ENCODE measurements at places on chromosomes 13 and 19.

DNA sequence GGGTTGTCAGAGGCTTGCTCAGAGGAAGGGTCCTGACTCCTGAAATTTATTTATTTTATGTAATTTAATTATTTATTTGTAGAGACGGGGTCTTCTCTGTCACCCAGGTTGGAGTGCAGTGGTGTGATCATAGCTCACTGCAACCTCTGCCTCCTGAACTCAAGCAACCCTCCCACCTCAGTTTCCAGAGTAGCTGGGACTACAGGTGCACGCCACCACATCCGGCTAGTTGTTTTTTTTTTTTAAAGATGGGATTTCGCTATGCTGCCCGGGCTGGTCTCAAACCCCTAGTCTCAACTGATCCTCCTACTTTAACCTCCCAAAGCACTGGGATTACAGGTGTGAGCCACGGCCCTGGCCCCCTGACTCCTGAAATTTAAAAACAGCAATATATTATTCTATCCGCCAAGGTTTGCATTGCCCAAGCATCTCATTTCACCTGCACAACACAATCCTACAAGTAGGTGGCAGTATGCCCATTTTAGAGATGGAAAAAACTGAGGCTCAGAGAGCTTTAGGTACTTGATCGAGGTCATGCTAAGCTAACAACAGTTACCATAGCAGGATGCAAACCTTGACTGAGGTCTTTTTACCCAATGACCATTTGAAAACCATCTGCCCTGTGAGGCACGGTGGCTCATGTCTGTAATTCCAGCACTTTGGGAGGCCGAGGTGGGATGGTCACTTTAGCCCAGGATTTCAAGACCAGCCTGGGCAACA, 18.1 kb downstream of the ARHGEF18 start:
- DNase-seq = no peak

- no peak for DNase-seq
Measured at GRCh38 chr19:778910-779653, 18.2 kb upstream of the PTBP1 start.

DNA sequence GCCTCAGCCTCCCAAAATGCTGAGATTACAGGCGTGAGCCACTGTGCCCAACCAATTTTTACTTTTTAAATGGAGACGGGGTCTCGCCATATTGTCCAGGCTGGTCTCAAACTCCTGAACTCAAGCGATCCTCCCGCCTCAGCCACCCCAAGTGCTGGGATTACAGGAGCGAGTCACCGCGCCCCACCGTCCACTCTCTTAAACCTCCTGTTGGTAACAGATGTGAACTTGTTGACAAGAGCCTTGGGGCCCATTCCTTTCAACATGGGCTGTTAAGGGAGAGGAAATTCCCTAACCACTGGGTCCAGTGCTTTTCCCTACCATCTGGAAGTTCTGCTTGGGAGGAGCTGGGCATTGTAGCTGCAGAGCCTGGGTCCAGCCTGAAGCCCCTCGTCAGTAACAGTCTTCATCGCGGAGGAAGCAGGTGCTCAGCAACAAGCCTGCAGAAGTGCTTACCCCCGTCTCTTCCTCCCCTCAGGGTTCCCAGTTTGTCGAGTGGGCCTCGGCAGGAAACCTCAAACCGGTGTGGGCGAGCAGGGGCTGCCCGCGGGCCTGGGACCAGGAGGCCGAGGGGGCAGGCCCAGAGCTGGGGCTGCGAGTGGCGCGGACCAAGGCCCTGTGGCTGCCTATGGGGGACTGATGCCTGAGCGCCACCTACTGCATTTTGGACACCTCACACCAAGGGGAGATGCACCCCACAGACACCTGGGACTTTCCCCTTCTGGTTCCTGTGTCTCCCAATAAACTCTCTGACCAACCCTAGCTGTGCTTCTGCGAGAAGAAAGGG, 4.0 kb upstream of the FLT3LG start:
- no peak for DNase-seq

DNA sequence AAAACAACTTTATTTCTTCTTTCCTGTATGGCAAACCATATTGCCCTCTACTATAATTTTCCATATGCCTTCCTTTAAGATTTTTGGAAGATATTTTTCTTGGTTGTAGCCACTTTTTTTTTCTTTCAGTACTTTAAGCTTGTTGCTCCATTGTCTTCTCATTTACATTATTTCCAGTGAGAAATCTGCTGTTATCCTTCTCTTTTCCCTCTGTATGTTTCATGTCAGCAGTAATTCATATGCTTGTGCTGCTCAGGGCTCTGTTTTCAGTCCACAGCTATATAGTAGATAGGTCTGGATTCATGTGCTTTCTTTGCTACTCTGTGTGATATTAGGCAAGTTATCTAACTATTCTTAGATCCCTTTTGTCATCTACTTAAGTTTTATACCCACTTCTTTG, 267.6 kb downstream of the OXGR1 start:
- no peak for DNase-seq

- DNase-seq = no peak
Measured at GRCh38 chr19:17107546-17108452, 32.2 kb downstream of the MYO9B start.

- DNase-seq = no peak
Measured at GRCh38 chr19:35000647-35001501, 751 bp downstream of the GRAMD1A start.

DNA sequence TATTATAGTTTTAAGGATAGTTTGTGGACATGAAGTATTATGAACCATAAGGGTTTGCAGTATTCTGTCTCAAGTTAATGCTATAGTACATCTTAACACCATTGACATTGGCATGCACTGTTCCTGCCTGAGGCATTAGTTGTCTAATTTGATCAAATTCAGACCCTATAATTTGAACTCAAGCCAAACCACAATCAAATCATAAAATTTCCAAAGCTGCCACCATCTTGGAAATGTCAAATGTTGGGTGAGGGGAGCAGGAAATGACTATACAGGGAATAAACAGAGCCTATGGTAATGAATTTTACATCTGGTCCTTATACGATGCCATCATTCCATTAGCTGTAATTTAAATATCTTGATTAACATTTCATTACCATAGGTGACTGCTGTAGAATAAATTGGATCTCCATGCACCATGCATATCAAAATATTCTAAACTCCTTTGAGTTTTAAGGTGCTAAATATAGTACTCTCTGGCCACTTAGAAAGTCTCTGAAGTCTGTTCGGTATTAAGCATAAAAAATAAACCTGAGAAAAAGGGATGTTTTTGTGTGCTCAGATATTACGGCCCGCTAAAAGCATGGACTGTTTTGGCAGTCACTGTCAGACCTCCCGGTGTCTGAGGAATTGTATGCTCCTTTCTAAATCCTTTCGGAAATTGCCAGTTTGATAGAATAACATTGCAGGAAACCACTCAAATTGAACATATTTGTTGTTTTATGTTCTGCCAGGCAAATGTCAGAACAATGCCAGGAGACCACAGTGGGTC, 257.7 kb downstream of the SPRY2 start:
- DNase-seq = no peak

- no peak for DNase-seq
Measured at GRCh38 chr13:40164133-40164532, 502.3 kb downstream of the FOXO1 start.

- DNase-seq = no peak
Measured at GRCh38 chr13:99687723-99688397, 186.6 kb downstream of the TM9SF2 start.

DNA sequence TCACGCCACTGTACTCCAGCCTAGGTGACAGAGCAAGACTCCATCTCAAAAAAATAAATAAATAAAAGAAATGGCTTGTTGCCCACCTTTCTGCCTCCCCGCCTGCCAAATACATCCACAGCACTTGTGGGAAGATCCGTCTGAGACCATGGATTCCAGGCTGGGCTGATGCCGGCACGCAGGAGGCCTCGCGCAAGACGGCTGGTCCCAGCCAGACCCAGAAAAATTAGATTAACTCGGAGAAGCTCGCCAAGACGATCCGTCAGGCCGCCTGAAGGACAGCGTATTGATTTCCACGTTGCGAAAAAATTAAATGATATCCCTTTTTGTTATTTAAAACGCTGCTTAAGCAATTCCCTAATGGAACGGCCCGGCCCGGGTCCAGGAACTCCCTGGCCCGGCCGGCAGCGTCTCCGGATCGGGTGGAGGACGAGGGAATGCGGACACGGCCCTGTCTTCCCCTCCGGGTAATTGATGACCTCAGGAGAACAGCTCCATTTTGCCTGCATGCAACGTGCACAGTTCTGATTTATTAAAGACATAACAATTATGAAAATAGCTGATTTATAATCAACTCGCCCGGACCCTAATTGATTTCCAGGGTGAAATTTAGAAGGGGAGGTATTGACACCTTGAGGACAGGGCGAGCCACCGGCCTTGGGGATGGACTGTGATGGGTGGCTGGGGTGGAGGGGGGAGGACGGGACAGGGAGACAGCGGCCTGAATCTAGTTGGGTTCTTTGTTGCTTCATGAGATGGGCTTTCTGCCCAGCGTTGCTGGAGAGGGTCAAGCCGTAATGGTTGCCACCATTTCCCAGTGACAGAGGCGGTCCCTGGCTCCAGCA, 52.1 kb downstream of the ZNRF4 start:
- DNase-seq = no peak

DNA sequence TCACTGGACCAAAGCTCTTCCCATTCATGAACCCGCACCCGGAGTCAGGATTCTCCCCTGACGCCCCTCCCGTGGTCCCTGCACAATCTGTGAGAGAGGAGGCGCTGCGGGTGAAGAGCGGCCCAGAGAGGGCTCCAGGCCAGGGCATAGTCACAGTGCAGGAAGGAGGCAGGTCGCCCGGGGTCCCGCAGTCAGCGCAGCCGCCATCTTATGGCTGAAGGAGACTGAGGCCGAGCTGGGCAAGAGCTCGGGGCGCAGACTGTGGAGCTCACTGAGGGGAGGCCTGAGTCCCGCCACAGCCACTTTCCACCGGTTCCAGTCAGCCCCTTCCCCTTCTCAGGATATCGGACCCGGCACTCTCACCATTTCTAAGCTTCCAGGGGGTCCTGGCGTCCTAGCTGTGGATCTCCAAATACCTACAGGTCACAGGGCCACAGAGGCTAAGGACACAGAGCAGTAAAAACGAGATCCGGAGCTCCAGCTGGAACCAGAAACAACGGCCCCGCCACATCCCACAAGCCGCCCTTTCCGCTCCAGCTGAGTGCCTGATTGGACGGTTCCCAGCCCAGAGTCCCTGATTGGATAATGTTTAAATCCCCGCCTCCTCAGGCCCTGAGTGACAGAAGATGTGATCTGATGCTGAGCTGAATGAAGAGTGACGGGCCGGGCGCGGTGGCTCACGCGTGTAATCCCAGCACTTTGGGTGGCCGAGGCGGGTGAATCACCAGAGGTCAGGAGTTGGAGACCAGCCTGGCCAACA, at the start of gene ZNF99:
ZNF99 (minus strand) TSS at position 501 of the 760 bp plus-strand sequence; CDS start at position 366, 135 bp downstream.
- no peak for DNase-seq

GRCh38 chr19:46435009-46435408, 6.3 kb upstream of the PNMA8C start:
- DNase-seq = no peak

DNA sequence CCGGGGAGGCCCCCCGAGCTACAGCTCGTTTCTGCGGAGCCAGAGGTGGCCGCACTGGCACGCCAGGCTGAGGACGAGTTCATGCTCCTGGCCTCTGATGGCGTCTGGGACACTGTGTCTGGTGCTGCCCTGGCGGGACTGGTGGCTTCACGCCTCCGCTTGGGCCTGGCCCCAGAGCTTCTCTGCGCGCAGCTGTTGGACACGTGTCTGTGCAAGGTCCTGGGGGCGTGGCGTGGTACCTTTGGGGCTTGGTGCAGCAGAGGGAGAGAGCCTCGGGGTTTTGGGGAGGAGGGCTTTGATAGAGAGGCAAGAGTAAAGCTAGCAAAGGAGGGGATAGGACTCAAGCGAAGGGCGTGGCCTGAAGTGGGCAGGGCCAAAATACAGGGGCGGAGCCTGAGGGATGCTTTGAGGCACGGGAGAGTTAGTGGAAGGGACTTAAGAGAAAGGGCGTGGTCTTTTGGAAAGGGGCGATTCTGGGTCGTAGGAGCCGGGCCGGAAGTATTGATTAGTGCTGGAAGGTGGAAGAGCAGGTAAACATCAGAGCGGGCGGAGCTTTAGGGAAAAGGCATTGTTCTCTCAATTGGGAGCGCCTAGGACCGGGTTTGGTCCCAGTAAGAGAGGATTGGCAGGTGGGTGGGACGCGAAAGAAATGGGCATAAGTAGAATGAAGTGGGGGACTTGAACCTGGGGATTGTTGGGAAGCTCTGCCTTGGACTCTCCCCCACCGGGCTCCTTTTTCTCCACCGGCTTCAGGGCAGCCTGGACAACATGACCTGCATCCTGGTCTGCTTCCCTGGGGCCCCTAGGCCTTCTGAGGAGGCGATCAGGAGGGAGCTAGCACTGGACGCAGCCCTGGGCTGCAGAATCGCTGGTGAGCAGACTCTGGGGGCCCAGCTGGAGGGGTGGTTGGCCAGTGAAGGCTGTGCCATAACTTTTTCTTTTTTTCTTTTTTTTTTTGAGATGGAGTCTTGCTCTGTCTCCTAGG, 1.2 kb downstream of the PPM1N start:
- DNase-seq = no peak

GRCh38 chr19:12638611-12639182, 27.8 kb downstream of the MAN2B1 start:
- DNase-seq = no peak

DNA sequence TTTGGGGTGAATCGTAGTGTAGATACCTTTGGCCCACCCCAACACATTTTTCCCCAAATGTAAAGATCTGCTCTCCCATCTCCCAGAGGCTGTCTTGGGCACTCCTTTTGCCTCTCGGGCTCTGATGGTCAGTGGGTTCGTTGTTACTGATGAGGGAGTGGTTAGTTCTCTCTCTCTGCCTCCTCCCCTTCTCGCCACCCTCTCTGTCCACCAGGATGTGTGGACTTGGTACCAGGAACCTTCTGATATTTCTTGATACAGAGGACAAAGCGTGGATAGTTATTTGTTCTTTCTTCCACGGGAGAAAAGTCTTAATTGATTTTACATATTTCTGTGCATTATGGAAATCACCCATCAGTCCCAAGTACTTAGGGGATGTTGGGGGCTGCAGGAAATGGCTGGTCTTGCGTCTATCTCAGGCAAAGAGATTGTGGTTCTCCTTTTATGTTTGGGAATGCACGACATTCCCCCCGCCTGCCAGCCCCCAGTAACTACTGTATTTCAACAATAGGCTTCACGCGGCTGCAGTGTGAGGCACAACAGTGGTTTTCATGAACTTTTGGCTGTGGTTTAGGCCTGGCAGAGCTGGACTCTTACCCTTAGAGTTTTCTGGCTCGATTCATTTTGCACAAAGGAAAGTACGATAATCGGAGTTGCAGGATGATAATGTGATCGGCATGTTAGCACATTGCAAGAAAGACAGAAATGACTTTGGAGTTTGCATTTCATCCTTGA, 79.0 kb upstream of the ZNF536 start:
- no peak for DNase-seq

DNA sequence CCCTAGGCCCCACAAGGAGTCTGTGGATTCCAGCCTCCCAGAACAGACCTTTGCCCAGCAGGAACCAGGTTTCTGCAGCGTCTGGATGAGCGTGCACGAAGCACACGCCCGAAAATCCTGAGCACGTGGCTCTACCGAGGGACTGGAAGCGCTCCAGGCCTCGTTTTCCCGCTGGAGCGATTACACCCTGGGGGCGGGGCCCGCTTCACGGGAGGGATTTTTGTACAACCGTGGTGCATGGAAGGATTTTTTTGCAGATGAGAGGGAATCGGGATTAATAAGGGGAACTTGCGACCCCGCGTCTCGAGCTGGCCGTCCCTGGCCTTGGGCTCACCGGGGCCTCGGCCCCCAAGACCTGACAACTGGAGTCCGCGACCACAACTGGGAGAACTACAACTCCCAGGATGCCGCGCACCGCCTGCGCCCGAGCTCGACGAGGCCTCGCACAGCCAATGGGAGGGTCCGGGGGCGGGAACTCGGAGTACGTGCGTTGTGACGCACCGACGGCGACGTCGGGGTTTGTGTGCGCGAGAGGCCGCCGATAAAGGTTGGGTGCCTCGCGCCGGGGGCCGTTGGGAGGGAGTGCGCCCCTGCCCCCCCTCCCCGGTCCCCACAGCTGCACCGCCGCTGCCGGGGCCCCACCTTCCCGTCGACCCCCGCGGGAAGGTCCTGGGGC, at the start of gene ZNF628:
ZNF628 (plus strand) TSS at position 518 of the 676 bp plus-strand sequence. CDS start 3,294 bp downstream, outside the sequence.
- DNase-seq = peak; percentile 90

Data from esophagus squamous epithelium (tissue), 5 donors.